ENCODE measurements at places on chromosomes 5 and 9.

DNA sequence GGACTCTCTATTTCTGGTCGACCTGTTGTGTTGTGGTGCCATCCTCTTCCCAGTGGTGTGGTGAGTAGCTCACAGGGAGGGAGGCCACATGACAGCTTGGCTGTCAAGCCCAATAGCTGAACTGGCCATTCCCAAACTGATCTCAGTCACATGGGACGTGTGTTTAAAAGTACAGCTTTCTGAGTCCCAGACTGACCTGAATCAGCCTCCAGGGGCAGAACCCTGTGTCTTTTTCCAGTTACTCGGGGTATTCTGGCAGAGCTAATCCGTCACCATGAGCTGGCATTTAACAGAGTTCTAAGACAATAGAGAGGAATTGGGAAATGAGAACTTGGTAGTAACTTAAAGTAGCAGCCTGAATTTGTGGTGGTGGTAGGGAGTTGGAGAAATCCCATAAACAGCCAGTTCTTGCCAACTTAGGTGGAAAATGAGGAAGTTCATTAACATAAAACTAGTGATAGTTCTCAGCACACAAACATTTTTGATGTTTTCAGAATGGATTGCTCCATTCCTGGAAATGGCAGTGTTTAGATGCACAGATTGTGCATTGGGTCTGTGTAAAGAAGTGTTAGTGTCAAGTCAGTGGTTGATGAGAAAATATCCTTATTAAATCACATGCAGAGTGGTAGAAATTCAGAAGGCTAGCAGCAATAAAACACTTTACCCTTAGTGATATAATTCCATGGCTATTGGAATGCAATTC lies 50.9 kb downstream of the GPR107 start:
- peak; percentile 39 for DNase-seq

GRCh38 chr5:58117542-58117941 lies 342.3 kb downstream of the PLK2 start:
- no peak for DNase-seq

GRCh38 chr5:171541341-171541776 lies 121.9 kb downstream of the FGF18 start:
- DNase-seq: no peak

DNA sequence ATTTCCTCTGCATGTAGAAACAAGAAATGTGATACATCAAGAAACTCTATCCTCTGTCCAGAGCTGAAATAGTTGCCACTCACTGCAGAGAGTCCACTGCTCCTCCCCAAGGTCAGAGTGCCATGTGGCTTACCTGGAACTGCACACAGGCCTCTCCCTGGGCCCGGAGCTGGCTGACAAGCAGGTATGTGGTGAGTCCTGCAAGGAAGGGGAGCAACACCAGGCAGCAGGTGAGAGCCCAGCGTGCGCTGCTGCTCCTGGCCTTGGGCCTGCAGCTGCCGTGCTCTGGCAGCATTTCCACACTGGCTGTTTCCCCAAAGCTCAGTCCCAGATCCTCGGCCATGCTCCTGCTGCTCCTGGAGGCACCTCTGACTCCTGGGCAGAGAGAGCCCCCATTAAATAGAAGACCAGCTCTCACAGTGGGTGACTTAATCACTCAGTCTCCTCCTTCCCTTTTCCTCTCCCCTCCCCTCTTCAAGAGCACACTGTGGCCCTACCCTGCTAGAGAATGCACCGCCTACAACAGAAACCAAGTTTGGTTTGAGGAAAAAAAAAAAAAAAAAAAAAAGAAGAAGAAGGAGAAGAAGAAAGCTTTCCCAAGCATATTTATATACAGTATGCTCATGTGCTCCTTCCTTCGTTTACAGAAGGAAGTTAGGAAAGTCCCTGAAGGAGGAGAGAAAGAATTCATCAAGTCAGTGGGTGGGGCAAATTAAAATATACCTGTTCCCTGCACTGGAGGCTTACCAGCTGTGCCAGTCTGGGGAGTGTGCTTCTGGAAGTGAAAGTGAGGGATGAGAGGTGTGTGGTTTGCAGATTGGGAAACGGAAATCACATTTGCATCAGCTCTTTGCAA lies at the start of gene TNFSF15:
TSS of gene TNFSF15 (minus strand) at position 370 of the 856 bp plus-strand sequence. CDS start at position 343, 27 bp downstream.
- peak; percentile 65 for DNase-seq

DNA sequence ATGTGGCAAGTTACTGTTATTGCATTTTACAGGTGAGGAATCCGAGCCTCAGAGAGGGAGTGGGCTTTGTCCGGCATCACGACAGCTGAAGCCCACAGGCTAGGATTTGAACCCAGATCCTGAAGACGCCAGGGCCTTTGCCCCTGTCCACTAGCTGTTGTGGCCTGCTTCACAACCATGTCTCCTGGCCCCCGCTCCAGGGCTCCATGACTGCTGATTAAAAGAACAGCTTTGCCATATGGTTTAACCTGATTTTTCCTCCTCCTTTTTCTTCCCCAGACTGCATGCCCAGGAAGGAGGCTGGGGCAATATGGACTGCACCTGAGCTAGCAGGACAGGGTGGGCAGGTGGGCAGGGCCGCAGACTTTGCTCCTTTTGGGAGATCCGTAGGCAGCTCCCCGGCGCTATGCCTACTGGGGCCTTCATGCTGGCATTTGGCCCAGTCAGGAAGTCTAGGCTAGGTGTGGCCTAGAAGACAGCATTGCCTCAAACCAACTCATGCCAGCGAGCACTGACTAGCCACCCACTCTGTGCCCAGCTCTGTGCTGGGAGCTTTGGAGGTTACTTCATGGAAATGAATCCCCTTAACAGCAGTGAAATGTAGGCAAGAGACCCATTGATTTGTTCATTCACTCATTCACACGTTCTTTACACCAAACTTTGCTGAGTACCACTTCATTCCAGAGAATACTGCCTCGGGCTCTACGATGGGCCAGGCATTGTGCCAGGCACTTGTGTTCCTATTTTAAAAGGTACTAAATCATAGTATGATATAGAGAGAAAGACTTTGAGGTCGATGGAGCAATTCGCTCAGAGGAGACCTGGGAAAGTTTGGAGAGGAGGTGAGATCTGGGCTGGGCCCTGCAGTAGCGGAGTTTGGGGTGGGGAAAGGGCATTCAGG lies 94.3 kb upstream of the CPEB4 start:
- no peak for DNase-seq

- DNase-seq: no peak
These were observed 2.7 kb downstream of the KLF4 start for GRCh38 chr9:107486674-107487520.

All from common myeloid progenitor, CD34-positive (primary cell).